ENCODE measurements at places on chromosomes 3 and 15.

DNA sequence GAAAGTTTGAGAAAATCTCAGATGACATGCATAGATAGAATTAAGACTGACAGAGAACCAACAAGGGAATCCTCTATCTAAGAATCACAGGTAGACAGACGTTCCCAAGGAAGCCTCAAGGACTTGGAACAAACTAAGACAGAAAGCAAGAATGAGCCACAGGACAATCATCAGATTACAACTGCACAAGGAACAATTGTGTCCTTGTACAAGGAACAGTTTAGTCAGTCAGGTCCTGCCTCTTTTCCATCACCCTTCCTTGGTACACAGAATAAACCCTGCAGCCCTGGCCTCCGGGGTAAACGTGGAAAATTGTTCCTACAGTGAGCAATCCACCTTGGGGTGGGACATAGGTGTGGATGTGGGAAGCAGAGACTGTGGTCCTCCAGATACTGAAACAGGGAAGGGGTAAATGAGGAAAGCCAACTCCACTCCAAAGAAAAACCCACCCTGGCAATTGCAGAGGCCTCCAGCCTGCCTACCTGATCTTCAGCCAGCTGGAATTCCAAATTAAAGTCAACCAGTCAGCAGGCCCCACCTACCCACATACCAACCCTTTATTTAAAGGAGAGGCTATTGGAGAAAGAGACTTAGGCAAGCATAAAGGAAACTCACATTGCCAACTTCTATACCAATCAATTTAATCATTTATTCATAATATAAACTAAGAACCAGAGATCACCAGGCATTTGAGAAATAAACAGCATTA, 73.4 kb downstream of the ULK4 start:
- DNase-seq, result no peak

- DNase-seq, result no peak
These were observed 33.4 kb downstream of the CLDN1 start for GRCh38 chr3:190288836-190289235.

DNA sequence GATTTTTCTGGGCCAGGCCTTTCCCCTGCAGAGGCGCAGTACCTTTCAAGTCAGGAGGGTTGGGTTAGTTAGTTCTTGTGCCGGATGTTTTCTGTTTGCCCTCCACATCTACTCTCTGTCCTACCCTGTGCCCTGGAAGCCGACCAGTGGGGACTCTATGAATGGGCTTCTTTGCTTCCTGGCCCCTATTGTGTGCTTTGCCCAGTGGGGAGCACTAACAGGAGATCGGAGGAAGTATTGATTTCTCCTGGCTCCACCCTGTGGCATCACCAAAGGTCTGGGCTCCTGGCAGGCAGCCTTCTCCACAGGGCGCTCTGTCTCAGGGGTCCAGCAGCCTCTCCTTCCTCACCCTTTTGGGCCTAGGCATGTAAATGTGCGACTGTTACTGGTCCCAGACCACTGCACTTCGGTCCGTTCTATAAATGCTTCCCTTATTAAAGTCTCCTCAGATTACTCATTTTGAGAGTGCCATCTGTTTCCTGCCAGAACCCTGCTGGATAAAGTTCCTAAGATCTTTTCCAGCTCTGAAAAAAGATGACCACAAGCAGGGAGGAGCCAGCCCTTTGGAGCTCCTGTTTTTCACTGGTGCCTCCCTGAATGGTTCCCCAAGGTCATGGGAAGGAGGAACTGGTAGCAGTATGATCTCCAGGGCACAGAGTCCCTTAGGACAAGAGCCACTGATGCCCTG, 44.5 kb downstream of the CTDSPL start:
- no peak for DNase-seq

- no peak for DNase-seq
These were observed 115.8 kb downstream of the PLCH1 start for GRCh38 chr3:155629056-155629455.

GRCh38 chr3:164375995-164376394, 702.3 kb downstream of the SI start:
- DNase-seq, result no peak

DNA sequence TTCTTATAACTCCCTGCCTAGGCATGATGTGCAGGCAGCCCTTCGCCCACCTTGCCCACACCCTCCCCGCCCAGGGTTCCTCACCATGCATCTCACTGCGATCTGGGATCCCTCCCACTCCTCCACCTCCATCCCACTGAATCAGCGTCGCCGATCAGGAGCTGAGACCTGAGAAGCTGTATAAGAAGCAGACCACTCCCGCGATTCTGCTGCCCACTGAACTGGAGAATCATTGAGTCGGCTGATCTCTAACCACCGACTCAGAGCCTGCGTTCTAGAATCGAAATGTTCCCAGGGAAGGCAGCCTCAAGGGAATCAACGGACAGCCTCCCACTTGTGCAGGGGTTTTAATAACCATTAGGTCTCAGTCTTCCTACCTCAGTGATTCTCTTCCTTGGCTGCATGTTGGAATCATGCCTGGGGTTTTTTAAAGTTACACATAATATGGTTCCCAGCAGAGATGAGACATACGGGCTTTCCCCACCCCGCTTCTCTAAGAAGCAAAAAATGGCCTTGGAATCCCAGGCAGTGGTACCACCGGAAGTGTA, 60.2 kb downstream of the TMEM44 start:
- DNase-seq, result no peak

GRCh38 chr3:158152186-158152585, 42.3 kb downstream of the RSRC1 start:
- DNase-seq, result no peak

DNA sequence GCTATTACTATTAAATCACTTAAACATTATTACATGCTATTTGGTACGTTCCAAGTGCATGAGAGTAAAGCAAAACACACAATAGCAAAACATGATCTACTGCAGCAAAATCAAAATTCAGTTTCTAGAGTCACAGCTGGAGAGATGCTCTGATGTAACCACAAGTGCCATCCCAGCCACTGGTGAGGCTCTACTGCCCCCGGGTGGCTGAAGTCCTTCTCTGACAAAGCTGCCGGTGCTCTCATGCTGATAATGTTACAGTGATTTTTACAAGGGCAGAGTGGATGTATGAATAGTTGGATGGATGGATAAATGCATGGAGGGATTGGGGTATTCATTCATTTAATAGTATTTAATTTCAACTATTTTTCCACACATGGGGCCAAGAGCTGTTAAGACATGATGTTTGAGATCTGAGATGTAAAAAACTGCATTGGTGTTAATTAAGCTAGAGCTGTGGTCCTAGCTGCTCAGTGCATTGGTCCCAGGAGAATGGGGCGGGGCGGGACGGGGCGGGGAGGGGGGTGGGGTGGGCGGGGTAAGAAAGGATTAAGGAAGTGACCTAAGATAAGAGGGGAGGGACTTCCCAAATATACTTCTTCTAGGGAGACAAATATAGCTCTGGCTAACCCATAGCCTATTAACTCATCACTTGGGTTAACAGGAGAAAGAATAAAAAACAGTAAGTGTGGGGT, 5.3 kb upstream of the SPESP1 start:
- peak; percentile 85 for DNase-seq

All from activated effector memory CD4-positive, alpha-beta T cell treated with anti-CD3 and anti-CD28 coated beads, Interleukin-2, amount 50 U/mL, for 16 hours (primary cell).